ENCODE measurements at places on chromosomes 12 and 14.

DNA sequence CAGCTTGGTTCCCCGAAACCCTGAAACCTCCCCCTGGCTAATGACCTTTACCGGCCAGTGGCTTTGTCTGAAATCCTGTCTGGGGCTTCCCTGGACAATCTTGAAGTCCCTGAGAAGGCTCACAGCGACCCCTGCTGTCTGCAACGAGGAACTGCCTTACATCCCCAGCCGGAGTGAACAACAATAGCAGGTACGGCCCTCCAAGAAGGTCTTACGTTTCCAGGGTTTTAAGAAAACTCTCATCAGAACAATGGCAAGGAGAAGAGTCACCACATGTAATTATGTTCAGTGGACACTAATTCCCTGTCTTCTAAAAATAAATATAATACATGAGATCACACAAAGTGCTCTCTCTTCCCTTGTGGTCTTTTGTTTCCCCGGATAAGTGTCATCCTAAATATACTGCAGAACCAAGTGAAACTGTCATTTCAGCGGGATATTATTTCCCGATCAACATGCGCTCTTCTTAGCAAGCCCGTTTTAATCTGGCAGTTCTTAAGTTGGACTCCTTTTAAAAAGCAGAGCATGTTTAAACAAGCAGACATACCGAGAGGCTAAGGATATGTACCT is 53.3 kb downstream of the RBM19 start:
- no peak for DNase-seq

DNA sequence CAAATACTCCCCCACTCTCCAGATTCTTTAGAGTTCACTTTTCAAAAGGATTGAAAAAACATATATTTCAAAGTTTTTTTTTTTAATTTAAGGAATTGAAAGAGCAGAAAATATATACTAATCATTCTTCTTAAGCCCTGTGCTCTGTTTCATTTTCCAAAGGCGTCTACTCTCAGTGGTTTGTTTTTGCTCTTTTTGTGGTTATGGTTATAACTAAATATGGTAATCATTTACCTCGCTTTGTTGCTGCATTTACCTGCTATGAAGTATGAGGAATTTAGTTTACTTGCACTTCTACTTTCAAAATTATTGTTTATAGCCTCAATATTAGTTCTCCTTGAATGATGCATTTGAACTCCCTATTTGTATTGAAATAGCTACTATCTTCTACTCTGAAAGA is 55.9 kb upstream of the LRRK2 start:
- no peak for DNase-seq

GRCh38 chr12:52573306-52573705 is 337 bp downstream of the KRT74 start:
- DNase-seq = no peak

- no peak for DNase-seq
Measured at GRCh38 chr12:47835831-47836155, 16.1 kb upstream of the HDAC7 start.

GRCh38 chr12:105831372-105831771 is 307.4 kb downstream of the NUAK1 start:
- no peak for DNase-seq

GRCh38 chr12:50401500-50402081 is 906 bp downstream of the LARP4 start:
- DNase-seq = peak; percentile 55

- DNase-seq = no peak
Measured at GRCh38 chr12:65740873-65741600, 83.2 kb upstream of the HMGA2 start.

DNA sequence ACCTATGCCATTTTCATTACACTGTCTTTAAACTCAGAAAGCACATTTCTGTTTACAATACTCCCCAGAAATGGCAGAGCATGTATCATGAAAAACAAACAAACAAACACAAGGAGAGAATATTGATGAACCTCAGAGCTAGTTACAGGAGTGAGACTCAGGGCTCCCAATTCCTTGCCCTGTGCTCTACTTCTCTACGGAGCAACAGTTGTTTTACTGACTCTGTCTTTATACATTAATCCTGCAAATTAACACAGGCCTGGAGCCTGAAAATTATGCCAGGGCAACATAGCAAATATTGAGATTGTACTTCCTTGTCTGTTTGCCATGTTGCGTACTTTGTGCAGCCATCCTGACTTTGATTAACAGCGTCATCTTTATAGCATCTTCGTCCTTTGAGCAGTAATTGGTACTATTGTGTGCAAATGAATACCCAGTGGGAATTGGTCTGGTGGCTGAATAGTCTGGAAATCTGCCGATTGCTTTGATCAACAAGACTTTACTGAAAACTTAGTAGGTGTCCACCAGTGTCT is 15.2 kb upstream of the AKAP6 start:
- no peak for DNase-seq

- no peak for DNase-seq
Measured at GRCh38 chr12:91339106-91339505, 156.5 kb upstream of the DCN start.

GRCh38 chr12:105348142-105348541 is 17.7 kb downstream of the C12orf75 start:
- DNase-seq = no peak

DNA sequence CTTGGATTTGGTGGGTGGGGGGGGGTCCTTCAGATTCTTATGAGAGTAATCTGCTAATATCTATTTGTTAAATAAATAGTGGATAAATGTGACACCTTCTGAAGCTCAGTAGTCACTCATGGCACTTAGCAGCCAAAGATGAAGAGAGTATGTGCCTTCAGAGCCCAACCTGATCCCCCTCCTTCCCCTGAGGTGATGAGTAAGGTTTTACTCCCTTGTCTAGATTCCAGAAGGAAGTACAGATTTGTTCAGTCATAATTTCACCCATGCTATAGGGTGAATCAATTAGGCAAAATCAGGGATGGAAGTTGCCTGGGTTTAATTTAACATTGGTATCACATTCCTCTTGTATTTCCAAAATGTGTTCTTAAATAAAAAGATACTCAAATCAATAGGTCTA is 340.3 kb upstream of the ATP2B1 start:
- no peak for DNase-seq

DNA sequence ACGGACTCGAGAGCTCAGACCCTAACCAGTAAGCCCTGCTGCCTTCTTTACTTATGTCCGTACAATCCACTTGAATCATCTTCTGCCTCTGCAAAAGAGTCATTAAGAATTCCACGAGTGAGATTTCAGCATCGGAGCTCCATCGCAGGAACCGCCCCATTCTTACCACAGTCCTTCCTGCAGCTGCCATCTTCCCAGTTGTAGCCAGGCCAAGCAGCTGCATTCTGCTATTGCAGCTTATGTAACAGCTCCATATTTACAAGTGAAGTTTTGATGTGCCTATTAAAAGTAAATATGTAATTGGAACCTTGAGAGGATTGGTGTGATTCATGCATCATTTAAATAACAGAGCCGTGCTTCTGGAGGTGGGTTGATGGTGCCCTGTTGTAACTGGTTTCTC is 157.4 kb downstream of the KICS2 start:
- no peak for DNase-seq

GRCh38 chr12:47903927-47904712 is 674 bp downstream of the VDR start:
- peak; percentile 66 for DNase-seq

DNA sequence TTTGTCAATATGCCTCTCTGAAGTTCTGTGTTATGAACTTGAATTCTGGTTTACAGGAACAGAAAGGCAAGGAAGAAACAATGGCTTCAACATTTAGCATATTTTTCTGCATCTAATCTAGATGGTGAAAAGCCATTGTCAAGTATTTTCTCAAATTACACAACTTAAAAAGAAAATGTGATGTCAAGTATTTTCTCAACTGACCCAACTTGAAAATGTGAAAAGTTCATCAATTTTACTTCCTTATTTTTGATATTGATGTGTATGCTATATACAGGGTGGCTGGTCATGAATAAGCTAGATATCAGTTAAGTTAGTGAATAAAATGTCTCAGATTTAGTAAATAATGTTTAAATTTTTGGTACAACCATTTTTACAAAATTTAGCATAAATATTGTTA is 196.7 kb downstream of the ALX1 start:
- no peak for DNase-seq

DNA sequence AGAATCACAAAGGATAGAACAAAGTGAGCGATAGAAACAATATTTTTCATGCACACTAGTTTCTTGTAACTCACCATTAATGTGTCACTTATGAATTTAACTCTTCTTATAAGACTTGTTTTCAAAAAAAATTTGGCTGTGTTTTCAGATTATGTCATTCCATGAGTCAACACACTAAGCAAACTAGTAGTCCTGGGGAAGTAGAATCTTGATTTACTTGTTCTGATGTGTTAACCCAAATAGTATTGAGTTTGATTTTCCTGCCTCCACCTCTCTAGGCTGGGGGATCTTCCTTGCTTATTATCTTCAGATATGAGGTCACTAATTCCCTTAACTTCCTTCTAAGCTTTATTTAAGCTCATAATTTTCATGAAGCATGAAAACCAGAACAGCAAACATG is 151.0 kb upstream of the SEL1L start:
- no peak for DNase-seq

- DNase-seq = no peak
Measured at GRCh38 chr12:91239481-91239880, 56.9 kb upstream of the DCN start.

DNA sequence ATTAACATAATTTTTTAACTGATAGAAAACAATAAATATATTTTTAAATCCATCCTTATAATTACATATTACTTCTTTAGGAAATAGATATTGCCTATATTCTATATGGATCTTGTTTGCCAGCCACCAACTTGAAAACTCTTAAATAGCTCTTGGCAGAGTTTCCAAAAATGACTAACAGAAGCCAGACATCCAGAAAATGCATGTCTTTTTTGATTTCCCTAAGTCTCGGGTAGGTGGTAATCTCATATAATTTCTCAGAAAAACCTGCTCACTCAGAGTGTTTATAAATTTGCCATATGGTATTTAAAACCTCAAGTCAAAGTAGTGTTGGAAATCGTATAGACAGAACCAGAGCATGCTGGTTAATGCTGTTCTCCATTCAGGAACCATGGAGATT is 360.4 kb upstream of the FOXG1 start:
- no peak for DNase-seq

DNA sequence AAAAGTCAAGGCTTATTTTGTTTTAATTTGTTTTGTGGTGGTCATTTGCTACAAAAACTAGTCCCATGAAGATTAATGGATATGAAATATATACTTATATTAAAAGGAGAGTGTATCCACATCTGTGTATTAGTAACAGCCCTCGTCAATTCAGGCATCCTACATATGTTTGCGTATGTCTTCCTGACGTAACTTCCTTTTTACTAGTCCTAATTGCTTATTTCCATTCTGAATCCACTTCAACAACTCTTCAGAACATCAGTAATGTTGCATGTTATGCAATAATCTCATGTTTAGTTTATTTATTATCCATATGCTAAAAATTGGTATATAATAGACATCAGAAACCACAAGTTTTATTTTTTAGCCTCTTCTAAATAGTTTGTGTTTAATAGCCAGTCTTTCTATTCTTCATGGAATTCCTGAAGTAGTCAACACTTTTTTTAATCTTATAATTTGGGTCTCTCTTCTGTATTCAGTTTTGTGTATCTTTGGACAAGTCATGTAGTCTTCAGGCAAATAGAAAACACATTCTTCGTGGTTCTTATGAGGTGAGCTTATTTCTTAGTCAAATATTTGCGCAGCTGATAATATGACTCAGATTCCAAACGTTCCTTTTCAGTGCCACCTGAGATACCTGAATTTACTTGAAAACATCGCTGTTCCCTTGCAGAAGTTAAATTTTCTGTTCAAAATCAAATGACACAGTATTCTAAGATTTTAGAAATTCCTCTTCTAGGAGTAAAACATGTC is 268.6 kb downstream of the CCDC59 start:
- DNase-seq = no peak

- no peak for DNase-seq
Measured at GRCh38 chr14:24378981-24379906, 11.3 kb downstream of the NFATC4 start.

DNA sequence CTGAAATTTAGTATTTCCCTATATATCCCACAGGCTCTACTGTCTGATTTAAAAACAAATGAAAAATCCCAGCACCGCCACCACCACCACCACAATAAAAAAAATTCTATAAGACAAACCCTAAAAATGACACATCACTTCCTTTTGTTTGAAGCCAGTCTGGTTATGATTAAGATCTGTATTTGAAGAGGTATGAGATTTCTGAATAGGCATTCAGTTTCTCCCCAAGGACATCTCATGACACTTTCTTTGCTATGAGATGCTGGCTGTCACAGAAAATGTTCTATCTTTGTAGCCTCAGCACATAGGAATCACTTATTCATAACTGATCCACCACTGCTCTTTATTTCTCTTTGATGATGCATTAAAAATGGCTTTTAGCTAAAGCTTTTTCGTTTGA is 1071.0 kb downstream of the SLC6A15 start:
- DNase-seq = no peak

GRCh38 chr12:121628037-121628436 is 1.7 kb downstream of the ORAI1 start:
- DNase-seq = no peak
